ENCODE measurements at places on chromosomes 16 and 17.

- DNase-seq = no peak
These were observed 29.8 kb downstream of the CNGB1 start for GRCh38 chr16:57941016-57941664.

GRCh38 chr17:40519089-40519775, 17.8 kb upstream of the TNS4 start:
- DNase-seq = no peak

DNA sequence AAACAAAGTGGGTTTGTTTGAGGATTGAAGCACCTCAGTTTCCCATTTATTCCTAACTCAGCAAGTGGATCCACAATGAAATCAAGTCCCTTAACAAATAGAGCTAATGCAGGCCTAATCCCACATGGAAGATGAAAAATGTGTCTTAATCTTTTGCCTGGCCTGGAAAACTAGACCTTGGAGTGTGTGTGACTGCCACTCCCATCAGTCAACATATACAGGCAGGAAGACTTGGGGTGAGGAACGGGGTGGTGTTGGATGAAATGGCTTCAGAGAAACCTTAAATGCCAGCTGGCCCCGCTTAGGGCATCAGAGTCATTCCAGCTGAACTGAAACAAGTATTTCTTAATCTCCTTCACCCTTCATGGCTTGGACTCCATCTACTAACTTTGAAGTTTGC, 269.5 kb downstream of the MAF start:
- no peak for DNase-seq

DNA sequence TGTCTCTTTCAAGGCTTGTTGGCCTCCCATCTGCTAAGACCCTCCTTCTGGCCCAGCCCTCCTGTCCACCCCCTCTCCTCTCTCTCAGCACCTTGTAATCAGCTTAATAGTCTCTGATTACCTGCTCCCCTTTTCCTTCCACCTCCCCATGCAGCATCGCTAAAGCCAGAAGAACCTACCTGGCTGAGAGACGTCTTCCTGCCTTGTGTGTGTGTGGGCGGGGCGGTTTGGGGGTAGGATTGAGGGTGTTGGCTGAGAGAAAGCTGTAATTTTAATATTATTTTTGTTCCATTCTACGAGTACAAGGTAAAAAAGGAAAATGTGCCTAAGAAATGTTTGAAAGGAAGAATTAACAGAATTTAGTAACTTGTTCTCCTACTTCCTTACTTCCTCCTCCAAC, 3.4 kb downstream of the DNAH9 start:
- DNase-seq = no peak

- no peak for DNase-seq
These were observed 762 bp downstream of the CDK12 start for GRCh38 chr17:39461926-39462569.

DNA sequence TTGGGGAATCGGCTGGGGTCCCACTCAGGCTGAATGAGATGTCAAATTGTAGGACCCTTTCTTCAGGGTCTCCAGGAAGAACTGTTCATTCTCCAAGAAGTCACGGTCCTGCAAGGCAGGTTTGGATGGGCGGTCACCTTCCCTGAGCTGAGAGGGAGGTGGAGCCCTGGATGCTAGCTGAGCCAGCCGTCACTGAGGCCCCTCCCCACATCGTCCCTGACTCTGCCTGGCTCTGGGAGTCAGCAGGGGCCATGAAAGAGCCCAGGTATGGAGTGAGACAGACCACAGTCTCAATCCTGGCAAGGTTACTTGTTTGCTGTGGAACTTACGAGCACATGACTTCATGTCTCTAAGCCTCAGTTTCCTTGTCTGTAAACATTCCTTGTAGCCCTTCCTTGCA, 6.0 kb upstream of the MRPL38 start:
- DNase-seq = no peak

DNA sequence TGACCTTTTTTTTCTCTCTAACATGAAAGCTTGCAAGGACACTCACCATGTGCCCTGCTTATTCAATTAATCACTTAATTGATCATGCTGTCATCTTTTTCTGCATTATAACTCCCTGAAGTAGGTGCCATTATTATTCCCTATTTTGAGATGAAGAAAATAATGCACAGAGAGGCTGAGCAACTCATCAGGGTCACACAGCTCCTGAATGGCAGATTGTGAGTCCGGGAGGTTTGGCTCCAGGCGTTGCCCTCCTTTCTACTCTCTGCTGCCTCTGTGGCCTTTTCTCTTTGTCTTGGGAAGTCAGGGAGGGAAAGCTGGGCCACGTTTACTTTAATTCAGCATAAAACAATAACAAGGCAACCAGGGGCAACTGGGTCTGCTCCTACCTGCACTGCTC, 17.2 kb upstream of the N4BP1 start:
- no peak for DNase-seq

- DNase-seq = no peak
These were observed 27.7 kb upstream of the GOSR1 start for GRCh38 chr17:30449480-30449879.

- DNase-seq = no peak
These were observed 214.0 kb upstream of the CIBAR2 start for GRCh38 chr16:85326113-85326793.

GRCh38 chr17:77848257-77848656, 110.2 kb upstream of the TNRC6C start:
- DNase-seq = no peak

GRCh38 chr17:55351226-55351625, 70.4 kb downstream of the MMD start:
- DNase-seq = no peak
